ENCODE measurements at places on chromosomes 16 and 17.

DNA sequence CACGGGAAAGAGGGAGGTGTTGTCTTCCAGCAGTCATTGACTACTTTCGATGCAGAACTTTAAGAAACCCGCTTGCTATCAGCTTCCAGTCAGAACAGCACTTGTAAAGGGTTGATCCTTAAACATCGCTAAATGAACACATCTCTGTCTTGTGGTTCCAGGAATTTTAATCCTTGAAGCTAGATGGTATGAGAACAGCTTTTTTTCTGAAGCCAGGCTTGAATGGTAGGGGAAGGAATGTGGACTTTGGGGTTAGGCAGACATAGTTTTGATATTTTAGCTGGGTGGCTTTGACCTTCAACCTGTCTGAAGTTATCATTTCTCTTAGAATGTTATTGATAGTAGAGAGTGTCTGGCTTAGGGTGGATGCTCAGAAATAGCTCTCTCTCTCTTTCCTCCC lies 81.1 kb downstream of the RGS9 start:
- no peak for DNase-seq

GRCh38 chr17:82355770-82356427 lies 3.1 kb upstream of the TEX19 start:
- no peak for DNase-seq

- no peak for DNase-seq
Observed at GRCh38 chr17:32302860-32303649, 37.4 kb downstream of the RHBDL3 start.

DNA sequence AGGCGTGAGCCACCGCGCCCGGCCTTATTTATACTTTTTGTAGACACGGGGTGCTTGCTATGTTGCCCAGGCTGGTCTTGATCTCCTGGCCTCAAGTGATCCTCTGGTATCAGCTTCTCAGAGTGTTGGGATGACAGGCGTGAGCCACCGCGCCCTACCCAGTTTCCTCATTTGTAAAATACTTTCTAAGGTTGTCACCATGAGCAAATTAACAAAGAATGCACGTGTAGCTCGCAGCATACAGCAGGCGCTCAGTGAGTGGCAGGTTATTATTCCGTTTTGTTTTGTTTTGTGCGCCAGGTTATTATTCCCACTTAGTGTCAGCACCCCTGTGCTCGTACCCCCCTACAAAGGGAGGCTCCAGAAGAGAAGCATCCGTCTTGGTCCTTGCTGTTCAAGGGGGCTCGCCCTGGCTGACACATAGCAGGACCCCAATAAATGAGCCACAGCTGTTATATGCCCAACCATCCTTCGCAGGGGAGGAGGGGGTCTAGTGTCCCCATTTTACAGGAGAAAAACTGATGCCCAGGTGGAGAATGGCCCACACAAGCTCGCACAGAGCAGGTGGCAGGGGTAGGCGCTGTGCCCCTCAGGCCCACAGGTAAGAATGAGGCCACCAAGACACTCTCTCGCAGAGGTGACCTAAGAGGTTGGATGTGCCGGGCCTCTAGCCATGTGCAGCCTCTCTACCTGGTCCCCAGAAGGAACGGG lies 686 bp upstream of the MIEF2 start:
- DNase-seq = no peak

DNA sequence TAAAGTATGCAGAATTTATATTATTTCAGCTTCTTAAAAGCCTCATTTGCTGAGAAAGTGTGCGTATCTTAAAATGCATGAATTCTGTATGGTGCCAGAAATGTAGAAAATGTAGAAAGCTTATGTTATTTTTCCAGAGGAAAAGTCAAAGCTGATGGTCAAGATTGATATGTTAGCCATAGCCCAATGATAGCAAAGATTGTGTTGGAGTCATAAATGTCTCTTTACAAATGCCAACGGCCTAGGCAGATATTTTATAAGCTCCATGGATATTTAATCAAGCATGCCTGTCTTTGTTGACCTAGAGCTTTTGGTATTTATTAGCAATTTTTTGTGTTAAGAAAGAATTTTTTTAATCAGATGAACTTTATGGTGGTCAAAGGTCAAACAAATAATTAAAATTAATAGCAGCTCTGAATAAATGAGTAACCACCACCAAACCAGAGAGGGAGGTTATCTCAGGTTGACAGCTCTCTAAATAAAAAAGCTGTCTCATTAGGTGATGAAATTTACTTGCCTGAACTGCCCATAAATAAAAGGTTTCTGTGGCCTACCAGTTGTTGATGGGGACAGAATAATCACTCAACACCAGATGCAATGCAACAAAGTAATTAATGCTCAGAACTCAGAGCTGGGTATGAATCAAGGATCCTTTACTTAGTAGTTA lies 28.5 kb downstream of the CLEC3A start:
- no peak for DNase-seq

DNA sequence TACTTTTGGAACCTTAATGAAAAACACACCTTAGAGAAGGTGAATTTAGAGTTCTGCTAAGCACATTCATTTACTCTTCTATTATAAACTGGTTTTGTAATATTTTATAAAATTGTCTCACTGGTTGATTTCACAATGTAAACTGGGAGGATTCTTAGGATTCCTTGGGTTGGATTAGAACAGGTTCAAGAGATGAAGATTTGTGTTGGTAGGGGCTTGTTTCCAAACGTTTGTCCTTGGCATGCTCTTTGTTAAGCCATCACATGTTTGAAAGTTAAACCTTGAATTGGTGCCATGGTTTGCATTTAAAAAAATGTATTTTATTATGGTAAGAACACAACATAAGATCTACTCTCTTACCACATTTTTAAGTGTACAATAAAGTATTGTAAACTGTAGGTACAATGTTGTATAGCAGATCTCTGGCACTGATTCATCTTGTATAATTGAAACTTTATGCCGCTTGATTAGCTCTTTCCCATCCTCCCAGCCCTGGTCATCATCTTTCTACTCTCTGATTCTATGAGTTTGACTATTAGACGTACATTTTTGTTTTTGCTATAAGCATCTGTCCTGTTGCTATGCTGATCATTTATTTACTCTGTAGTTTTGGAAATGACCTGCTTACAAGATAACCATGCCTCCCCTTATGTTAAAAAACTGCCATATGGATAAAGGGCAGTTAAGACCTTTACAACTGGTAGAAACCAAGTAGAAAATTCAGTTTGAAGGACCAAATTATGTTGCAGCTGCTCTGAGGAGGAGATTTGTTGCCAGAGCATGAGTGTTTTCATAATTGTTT lies 9.6 kb downstream of the FTO start:
- no peak for DNase-seq

DNA sequence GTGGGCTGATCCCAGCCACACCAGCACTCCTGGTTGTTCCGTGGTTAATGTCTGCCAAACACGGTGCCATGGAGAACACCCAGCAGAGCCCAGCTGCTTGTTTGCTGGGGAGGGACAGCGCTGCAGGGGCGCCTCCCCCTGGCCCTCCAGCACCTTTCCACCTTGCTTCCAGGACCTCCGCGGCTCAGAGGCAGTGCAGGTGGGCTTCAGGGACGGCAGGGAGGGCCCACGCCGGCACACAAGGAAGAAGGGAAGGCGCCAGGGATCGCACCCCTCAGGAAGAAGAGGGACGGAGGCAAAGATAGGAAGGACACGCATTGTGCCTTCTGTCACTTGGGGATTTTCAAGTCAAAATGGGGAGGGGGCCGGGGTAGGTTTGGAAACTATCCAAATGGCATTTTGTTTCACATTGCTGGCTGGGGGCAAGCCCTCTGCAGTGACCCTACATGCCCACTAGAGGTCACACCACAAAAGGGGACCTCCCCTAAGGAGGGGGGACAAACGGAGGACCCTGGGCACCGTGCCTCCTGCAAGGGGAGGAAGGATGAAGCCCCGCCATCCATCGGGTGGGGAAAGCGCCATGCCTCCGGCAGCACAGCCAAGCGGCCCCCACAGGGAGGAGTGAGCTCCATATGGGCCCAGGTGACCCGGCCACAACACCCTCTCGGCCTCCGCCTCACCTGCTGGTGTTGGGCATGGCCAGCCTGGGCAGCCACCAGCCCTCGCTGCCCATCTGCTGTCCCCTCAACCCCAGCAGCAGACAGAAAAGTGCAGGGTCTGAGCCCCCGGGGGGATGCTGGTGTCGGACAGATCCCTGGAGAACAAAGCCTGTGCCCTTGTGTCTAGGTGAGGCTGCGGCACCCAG lies 7.5 kb upstream of the C16orf95 start:
- no peak for DNase-seq

- no peak for DNase-seq
Observed at GRCh38 chr16:80680839-80681238, 123.6 kb downstream of the CDYL2 start.

DNA sequence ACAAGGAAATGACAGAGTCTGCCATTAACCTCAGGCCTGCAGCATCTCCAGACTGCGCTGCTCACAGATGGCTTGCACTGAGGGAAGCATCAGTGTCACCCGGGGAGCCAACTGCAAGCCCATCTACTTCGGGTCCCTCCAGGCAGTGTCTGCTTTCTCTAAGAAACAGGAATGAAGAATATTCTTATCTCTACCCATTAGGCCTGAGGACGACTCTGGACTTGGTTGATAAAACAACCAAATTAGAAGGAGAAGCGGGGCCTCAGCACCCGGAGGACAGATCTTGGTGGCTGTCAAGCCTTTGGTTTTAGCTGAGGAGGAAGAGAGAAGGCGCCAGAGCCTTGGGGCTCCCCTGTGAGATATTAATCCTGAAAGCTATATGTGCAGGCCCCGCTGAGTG lies 19.5 kb upstream of the MGAT5B start:
- no peak for DNase-seq

GRCh38 chr16:49528060-49528865 lies 154.7 kb downstream of the C16orf78 start:
- no peak for DNase-seq

- no peak for DNase-seq
Observed at GRCh38 chr16:68230956-68231355, 5.0 kb downstream of the ESRP2 start.

- DNase-seq = no peak
Observed at GRCh38 chr16:72927199-72928089, 120.5 kb downstream of the ZFHX3 start.

- no peak for DNase-seq
Observed at GRCh38 chr16:77470851-77471250, 36.0 kb upstream of the ADAMTS18 start.

- no peak for DNase-seq
Observed at GRCh38 chr17:38797158-38797490, 2.2 kb downstream of the PIP4K2B start.

GRCh38 chr17:19299214-19299747 lies 62.1 kb downstream of the EPN2 start:
- DNase-seq = no peak

DNA sequence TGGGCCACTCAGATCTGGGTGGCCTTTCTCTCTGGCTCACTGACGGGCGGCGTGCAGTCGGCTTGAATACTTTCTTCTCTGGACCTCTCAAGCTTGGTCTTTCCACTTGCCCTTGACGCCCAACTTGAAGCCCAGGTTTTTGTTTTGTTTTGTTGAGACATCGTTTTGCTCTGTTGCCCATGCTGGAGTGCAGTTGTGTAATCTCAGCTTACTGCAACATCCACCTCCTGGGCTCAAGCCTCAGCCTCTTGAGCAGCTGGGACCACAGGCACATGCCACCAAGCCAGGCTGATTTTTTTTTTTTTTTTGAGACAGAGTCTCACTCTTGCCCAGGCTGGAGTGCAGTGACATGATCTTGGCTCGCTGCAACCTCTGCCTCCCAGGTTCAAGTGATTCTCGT lies 22.7 kb upstream of the KIF19 start:
- DNase-seq = no peak

DNA sequence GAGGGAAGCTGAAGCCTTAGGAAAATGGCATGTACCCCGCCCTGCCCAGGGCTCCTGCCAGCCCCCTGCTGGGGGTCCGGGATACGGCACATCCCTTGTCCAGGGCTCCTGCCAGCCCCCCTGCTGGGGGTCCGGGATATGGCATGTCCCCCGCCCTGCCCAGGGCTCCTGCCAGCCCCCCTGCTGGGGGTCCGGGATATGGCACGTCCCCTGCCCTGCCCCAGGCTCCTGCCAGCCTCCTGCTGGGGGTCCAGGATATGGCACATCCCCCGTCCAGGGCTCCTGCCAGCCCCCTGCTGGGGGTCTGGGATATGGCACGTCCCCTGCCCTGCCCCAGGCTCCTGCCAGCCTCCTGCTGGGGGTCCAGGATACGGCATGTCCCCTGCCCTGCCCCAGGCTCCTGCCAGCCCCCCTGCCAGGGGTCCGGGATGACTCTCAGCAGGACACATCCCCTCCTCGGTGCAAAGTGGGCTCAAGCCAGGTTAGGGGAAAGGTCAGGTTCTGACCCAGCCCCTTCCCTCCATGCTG lies 43.2 kb downstream of the RPH3AL start:
- no peak for DNase-seq

GRCh38 chr16:50705436-50706110 lies 12.2 kb downstream of the NOD2 start:
- DNase-seq = no peak

DNA sequence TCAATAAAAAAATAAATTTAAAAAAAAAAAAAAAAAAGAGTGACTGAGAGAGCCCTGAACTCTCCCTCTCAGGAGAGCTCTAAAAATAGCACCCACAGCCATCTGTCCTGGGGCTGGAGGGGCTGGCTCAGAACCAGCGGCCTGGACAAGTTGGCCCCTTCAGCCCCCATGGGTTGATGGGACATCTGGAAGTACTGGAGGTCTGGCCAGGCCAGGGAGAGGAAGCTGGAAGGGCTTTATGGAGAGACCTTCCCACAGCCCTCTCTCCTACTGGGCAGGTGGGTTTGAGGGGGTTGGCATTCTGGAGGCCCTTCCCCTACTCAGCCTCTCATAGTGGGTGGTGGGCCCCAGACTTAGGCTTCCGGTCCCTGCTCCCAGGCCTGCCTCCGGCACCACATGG lies 93.7 kb upstream of the TMEM97 start:
- DNase-seq = no peak

GRCh38 chr16:57301126-57301817 lies 16.8 kb upstream of the PLLP start:
- DNase-seq = no peak

Measured in activated naive CD8-positive, alpha-beta T cell treated with anti-CD3 and anti-CD28 coated beads, Interleukin-2, amount 50 U/mL, for 16 hours (primary cell).